Hippocampal formation (tissue), 2 donors: ENCODE measurements at places on chromosomes 13 and 19.

- no peak for DNase-seq
These were observed 423.6 kb downstream of the NDFIP2 start for GRCh38 chr13:79904581-79904980.

DNA sequence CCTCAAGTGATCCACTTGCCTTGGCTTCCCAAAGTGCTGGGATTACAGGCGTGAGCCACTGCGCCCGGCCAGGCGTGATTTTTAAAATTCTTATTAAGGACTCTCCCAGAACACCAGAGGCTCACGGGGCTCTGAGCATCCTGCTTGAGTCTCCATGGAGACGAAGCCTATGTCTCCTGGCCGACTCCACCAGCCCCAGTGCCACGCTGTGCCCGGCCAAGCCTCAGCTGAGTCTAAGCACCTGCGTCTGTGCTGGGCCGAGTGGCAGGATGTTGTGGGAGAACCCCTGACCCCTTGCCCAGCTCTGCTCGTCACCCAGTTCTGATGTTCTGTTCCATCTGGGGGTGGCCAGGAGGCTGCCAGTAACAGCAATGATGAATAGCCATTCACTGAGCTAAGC lies 3.9 kb upstream of the CELF5 start:
- no peak for DNase-seq

GRCh38 chr13:49669735-49670309 lies 21.5 kb downstream of the EBPL start:
- peak; percentile 85 for DNase-seq

- peak; percentile 76 for DNase-seq
These were observed 476.2 kb downstream of the KLF12 start for GRCh38 chr13:73657821-73658540.

- no peak for DNase-seq
These were observed 38.0 kb upstream of the TEX29 start for GRCh38 chr13:111282425-111282824.

DNA sequence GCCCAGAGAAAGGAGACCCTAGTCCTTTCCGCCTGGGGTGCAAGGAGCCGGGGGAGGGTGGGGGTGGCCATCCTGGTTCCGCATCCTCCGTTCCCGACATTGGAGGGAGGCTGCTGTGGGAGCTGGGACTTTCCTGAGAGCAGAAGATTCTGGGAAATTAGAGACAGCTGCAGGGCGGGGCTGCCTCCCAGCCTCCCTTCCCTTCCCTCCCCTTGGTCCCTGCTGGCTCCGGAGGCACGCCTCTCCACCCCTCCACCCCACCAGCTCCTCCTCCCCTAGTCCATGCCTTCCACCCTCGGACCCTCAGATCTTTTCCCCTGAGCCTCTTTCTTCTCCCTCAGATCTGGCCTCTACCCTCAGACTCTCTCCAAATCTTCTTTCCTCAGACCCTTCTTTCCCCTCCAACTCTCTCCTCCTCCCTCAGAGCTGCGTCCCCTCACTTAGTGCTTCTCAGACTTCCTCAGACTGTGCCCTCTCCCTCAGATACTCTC lies 3.1 kb upstream of the BCL3 start:
- no peak for DNase-seq

GRCh38 chr13:55660851-55661250 lies 1479.9 kb upstream of the PRR20A start:
- no peak for DNase-seq

- no peak for DNase-seq
These were observed 26.7 kb upstream of the NAPA start for GRCh38 chr19:47541518-47541917.

- DNase-seq: no peak
These were observed 3.8 kb downstream of the ZAR1L start for GRCh38 chr13:32311188-32311897.

DNA sequence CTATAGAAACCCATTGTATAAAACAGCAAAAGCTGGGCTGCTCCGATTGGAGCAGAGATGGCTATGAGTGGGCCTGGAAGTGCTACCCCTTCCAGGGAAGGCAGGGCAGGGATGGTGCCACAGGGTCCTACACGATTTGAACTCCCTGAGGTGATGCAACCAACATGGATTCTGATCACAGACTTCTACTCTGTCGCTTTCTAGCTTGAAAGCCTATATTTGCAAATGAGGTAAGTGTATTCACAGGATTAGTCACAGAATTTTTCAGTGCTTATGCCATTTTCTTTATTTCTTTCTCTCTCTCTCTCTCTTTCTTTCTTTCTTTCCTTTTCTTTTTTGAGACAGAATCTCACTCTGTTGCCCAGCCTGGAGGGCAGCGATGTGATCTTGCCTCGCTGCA lies 179.0 kb downstream of the SPRY2 start:
- DNase-seq: no peak

- DNase-seq: no peak
These were observed 500.6 kb downstream of the KCTD12 start for GRCh38 chr13:76385586-76385985.

DNA sequence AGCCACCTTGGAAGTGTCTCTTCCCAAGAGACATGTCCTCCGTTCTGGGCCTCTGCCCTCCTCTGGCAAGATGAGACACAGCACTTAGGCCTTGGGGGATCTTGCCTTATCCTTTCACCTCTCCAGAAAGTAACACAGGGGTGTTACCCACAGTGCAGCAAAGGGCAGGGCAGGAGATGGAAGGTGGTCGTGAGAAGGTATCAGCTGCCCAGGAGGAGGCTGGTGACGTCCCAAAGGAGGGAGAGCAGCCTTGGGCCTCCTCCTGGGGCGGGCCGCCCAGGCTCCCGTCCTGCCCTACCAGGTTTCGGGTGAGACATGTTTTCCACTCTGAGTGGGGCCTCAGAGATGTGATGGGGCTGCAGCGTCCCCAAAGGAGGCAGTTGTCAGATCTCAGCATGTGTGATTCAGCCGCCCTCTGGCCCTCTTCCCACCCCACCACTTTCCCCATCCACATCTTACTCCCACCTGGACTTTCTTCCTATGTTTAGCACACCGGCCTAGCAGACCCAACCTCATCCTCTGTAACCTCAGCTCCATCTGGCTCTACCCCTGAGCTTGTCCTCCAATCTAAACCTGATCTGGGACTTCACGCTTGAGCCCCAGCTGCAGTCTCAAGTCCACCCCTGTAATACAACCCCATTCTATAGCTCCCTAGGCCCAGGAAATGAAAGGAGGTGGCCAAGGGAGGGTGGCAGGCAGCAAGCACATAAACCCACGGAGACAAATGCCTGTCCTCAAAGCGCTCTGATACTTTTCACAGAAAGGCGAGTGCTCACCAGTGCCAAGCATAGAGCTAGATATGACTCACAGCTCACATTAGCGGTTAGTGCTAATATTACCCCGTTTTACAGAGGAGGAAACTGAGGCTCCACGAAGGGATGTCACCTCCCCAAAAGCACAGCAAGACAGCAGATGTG lies 9.3 kb downstream of the POU2F2 start:
- no peak for DNase-seq

DNA sequence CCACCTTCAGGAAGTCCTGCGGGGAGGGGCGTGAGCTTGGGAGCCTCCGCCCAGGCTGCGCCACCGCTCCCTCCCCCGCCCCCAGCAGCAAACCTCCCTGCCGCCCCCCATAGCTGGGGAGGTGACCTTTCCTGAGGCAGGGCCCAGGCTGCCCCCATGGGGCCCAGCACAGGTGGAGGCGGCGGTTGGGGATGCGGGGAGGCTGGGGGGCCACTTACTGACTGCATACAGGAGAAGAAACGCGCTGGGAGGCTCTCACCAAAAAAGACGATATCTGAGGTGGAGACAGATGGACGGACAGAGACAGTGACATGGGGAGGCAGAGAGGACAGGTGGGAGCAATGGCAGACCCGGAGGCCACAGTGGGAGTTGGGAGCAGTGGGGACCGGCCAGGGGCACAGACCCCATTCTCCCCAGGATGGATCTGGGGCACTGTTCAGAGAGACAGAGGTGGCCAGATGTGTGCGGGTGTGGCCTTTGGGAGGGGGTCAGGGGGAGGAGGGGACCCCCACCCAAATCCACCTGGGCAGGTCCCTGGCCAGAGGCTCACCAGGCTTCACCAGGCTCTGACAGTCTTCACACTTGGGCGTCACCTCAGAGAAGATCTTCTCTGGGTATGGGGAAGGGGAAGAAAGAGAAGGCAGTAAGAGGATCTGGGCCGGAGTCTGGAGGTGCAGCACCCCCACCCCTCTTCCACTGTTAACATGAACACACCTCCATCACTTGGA lies 3.0 kb upstream of the RINL start:
- DNase-seq: no peak

GRCh38 chr19:41936416-41936850 lies 8.2 kb upstream of the ERFL start:
- DNase-seq: no peak

- no peak for DNase-seq
These were observed 106.5 kb downstream of the LHFPL6 start for GRCh38 chr13:39496506-39496905.

- DNase-seq: no peak
These were observed 110.0 kb downstream of the FOXO1 start for GRCh38 chr13:40556453-40556852.

DNA sequence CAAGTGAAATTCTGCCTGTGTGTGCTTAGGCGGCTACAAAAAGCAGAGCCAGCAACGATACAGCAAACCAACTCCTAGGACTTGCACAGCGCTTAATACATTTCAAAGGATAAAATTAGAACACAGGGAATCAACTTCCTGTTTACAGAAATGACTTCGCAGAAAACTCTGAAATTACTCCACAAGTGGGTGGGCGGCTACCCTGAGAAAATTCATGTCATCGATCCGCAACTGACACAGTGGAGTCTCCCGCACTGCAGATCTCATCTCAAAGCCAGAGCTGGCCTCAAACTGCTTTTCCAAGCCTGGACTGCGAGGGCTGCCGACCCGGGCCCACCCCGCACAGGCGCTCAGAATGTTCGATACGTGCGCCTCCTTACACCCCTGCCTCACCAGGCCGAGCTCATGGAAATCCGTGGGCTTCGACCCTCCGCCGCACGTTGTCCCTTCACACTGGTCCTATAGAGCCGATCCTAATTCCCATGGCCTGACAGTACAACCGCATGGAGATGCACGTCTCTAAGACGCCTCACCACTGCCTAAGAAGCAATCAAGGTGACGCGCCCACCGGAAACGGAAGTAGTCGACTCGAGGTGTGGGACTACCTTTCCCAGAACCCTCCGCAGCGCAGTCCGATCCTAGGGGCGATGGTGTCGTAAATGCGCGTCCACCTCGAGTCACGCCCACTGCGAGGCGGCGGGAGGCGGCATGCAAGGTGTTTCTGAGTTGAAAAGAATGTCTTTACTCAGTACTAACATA lies at the start of gene ZNF229:
Gene ZNF229 (minus strand): TSS at position 557 of the 759 bp plus-strand sequence. CDS start 5,625 bp downstream, outside the sequence.
- peak; percentile 73 for DNase-seq

DNA sequence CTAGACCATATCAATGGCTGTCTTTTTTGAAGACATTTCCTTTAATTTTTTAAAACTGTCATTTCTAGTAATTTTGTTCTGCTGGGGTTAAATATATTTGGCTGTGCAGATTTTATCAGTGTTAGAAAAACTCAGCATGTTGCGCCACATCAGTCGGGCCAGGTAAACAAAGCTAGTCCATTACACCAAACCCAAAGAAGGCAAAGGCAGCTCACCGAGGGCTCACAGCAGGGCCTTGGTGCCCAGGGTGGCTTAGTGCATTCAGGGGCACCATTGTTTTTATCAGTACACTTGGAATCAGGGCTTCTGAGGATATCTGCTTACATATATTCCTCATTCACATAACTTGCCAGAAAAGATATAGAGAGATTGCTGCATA lies 22.2 kb downstream of the SPATA13 start:
- DNase-seq: no peak

DNA sequence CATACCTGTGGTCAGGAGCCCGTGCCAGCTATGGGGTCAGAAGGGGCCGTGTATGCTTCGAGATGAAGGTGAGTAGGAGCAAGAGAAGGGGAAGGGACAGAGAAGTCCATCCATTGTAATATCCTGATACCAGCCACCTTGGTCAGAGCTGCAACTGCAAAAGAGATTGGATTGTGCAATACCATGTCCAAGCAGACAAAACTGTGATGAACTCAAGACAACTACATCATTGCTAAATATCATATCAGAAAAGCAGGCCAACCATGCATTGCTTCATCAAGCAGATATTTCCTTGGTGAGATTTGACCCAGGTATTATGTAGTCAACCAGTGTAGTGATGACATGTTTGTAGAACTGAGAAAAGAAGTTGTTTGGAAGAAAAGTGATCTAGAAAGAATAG lies 12.1 kb downstream of the HNRNPUL1 start:
- DNase-seq: no peak

- DNase-seq: peak; percentile 13
These were observed 68.2 kb downstream of the LRCH1 start for GRCh38 chr13:46621133-46621532.

GRCh38 chr19:54517483-54517882 lies 14.9 kb downstream of the LAIR2 start:
- peak; percentile 9 for DNase-seq

DNA sequence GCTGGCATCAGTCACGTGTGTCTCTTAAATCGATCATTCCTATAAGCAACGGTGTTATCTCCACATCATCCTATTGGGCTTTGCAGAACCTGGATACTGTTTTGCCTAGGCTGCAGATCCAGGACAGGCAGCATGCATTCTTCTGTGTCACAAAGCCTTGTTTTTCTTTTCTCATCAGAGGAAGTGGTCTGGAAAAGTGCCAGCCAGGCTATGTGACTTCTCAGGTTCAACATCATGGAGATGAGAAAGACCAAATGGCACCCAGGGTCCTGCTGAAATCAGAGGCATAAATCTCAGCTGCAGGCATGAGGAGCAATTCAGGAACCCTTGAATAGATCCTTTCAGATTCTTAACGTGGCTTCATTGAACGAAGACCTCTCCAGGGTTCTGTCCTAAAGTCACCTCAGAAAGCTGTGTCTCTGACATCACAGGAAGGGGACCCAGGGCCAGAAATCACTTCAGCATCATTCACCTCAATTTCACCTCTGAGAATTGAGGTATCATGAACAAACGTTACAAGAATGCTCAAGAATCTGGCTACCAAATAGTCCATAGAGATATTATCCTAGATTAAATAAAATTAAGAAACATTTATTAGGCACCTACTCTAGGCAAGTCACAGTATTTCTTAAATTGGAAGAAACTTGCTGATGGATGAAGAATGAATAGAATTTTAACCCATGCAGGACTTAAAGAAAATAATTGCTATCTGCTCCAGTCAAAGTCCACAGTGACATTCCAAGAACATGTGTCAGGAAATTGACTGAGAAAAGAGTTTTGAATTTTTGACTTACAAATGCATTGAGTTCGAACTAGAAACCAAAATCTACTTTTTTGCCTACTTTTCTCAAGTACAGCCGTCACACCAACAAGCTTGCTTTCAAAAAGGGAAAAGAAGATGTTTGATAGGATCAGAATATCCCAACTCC lies 124.1 kb downstream of the COG6 start:
- DNase-seq: no peak

GRCh38 chr19:30393046-30393445 lies 20.9 kb downstream of the ZNF536 start:
- DNase-seq: no peak

GRCh38 chr13:92991692-92992091 lies 234.9 kb upstream of the GPC6 start:
- no peak for DNase-seq
